ENCODE measurements at places on chromosomes 13 and 19. TPM values are rescaled to one million over a fixed set of nuclear protein-coding genes. Genes with fewer than 3 reads are reported as not detected.
A peak's percentile ranks its signal among the peaks of the same experiment; 100 is the strongest.

GRCh38 chr13:54347531-54347930 is 1318.9 kb downstream of the OLFM4 start:
- no peak for DNase-seq

ZSCAN4 gene
- polyA plus RNA-seq, result 0.08 TPM

DNA sequence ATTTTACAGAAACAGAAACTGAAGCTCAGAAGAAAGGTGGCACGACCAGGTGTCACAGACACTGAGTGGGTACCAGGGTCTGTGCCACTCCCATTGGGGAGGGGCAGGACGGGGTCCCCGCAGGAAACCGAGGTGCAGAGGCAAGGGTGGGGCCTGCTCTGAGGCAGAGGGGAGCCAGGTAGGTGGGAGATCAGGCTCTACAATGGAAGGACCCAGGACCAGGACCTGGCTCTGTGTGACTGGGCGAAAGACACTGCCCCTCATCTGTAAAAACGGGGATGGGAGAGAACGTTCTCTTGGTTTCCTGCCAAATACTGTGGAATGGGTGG is 2.8 kb downstream of the PTGIR start:
- no peak for DNase-seq

GRCh38 chr19:55418185-55418584 is 10.6 kb upstream of the UBE2S start:
- peak; percentile 75 for DNase-seq

- no peak for DNase-seq
Observed at GRCh38 chr19:56333506-56333905, 18.9 kb upstream of the ZSCAN5A start.

FCAR gene
- 0.68 TPM for polyA plus RNA-seq

EHD2 gene
- polyA plus RNA-seq, result 41.6 TPM

TDRD12 gene
- 1.7 TPM for polyA plus RNA-seq

DNA sequence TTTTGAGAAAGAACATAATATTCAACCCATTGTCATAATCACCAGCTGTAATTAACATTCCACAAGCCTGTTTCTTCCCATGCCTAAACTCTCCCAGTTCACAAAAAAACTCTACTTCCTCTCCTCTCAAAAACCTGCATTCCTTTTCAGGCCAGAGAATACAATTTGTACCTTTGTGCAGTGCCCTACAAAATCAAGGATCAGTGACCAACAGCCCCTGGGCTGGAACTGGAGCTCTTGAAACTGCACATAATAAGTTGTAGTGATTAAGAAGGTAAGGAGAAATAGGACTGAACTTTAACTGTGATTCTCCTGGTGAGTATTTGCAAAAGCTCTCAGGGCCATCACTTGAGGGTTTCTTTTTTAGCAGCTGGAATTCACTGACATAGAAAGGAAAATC is 472.7 kb downstream of the RFC3 start:
- no peak for DNase-seq

DNA sequence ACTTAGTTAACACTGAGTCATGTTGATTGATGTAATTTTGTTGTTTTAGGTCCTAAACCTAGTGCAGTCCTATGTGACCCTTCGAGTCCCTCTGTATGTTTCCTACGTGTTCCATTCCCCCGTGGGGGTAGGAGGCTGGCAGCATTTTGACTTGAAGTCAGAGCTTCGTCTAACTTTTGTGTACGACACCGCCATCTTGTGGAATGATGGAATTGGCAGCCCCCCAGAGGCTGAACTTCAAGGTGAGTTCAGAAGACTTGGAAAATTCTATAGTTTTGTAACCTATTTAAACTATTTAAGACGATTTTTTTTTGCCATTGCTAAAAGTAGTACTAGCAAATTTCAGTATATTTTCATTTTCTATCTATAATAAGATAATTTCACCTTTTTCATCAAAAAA is 117.9 kb downstream of the STOML3 start:
- DNase-seq, result peak; percentile 37

DNA sequence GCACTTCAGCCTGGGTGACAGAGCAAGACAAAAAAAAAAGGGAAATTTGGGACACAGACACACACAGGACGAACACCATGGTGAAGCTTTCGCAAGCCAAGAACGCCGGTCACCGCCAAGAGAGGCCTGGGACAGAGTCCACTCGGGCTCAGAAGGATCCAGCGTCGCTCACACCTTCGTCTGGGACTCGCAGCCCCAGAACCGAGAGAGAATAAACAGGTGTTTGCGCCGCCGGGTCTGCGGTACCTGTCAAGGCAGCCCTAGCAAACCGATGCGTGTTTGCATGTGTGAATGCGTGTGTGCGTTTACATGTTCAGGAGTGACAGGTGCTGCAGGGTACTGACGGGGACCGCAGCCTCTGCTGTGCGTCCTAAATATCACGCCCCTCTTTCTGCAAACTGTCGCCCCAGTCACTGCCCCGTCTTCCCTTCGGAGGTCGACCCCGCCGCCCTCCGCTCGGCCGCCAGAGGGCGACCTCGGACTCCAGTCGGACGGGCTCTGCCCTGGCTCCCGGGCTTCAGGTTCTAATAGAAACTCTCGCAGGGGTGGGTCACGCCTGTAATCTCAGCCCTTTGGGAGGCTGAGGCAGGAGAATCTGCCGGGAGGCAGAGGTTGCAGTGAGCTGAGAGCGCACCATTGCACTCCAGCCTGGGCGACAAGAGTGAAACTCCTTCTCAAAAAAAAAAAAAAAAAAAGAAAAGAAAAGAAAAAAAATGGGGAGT is 11.8 kb upstream of the CSNK1G2 start:
- DNase-seq, result no peak

DNA sequence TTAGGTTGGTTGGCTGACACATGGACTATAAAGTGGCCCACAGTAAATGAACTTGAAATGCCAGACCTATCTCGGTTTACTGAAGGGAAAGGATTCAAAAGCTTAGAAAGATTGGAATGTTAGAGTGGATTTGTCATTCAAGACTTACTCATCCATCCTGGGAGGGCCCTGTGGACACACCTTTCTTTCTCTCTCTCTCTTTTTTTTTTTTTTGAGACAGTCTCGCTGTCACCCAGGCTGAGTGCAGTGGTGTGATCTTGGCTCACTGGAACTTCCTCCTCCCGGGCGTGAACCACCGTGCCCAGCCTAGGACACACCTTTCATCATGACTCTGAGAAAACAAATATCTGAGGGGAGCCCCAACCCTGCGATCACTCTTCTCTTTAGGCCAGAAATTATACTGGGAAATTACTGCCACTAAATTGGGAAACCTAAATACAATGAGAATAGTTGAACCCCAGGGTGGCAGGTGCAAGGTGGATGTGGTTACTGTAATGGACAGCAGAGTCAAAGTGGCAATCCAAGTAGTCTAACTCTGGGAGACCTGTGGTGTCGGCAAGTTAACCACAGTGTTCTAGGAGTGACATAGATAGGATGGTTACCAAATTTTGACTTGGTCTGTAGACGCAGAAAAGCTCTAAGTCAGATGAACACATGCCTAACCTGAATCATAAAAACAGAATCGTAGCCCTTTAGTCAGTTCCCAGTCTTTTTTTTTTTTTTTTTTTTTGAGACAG is 47.1 kb upstream of the ZMYM5 start:
- DNase-seq, result no peak

DNA sequence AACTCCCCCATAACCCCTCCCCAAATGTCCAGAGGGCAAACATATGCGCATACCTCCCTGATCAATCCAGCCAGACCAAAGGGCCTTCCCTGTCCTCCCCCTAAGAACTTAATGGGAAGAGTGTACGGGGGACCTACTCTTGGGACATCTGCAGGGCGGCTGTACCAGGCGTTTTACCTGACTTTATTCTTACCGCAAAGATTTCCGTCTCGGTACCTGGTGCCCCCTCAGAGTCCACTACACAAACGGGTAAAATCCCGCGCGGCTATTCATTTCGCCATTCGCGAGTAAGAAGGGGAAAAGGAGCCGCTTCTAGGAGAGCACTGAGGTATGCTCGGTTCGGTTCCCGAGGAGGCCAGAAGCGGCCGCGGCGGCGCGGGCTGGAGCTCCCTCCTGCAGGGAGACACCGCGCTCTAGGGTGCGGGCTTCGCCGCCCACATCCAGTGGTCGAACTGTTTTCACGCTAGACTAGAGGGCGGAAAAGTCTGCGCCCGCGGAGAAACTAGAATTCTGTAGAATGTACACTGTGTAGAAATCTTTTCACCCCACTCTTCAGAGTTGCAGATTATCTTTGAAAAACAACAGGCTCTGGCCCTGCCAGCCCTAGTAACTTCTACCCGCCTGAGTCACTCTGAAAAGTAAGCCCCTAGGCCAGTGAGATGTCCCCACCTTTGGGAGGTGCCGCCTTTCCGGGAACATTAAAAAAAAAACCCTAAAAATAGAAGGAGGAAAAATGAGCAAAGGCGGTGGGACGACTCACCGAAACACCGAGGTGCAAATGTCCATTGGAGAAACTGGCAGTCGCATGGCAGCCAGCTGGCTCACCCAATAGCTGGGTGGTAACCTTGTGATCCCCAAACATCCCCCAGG is 3.8 kb upstream of the TSHZ3 start:
- no peak for DNase-seq

- DNase-seq, result no peak
Observed at GRCh38 chr13:114259374-114259773, 22.0 kb upstream of the UPF3A start.

GRCh38 chr13:27981006-27981708 is 7.3 kb downstream of the URAD start:
- DNase-seq, result no peak

GRCh38 chr19:34128558-34129250 is 43.6 kb upstream of the LSM14A start:
- no peak for DNase-seq

ZNF177 gene
- polyA plus RNA-seq, result 14.0 TPM

TGFBR3L gene
- polyA plus RNA-seq, result 1.1 TPM

- DNase-seq, result no peak
Observed at GRCh38 chr13:108924134-108924533, 294.7 kb downstream of the MYO16 start.

GYS1 gene
- 55.4 TPM for polyA plus RNA-seq

DNA sequence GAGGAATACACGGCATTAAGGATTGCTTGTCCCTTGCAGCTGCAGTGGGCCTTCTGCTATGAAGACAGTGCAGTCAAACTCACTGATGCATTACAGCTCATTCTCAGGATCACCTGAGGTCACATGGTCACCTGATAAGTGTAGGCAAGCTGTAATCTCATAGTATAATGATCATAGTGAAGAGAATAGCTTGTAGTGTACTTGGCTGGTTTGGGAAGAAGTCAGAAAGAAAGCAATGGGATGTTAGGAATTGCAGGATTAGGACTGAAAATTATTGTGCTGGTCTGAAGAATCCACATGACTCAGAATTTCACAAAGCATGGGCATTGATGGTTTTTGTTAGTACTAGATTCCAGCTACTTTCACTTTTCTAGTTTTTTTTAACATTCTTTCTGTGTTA is 76.7 kb downstream of the MBNL2 start:
- DNase-seq, result no peak

ZNF845 gene
- 8.4 TPM for polyA plus RNA-seq

DNA sequence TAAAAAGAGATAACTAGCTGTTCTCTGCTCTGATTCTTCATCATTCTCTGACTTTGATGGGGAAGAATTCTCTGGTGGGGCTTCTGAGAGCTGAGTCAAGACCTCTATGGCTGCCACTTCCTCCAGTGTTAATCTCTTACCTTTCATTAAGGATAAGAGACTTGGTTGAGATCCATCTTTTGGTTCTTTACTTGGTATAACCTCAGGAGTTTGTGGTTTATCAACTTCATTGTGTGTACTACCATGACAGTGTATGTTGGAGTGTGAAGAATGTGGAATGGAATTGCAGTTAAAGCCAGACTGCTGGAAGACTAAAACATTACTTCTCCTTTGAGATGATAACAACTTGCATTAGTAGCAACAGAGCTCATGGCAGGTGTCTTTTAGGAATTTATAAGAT is 222.0 kb downstream of the SLITRK5 start:
- DNase-seq, result no peak

- no peak for DNase-seq
Observed at GRCh38 chr13:25587326-25587980, 215.7 kb downstream of the ATP8A2 start.

GRCh38 chr19:17778251-17778967 is 16.5 kb upstream of the B3GNT3 start:
- DNase-seq, result no peak

GRCh38 chr19:41927497-41928192 is 604 bp downstream of the ERFL start:
- DNase-seq, result no peak

RPL13A gene
- polyA plus RNA-seq, result 2,915 TPM

APC2 gene
- polyA plus RNA-seq, result 1.5 TPM

- no peak for DNase-seq
Observed at GRCh38 chr13:49533591-49534269, 38.0 kb downstream of the PHF11 start.

DNA sequence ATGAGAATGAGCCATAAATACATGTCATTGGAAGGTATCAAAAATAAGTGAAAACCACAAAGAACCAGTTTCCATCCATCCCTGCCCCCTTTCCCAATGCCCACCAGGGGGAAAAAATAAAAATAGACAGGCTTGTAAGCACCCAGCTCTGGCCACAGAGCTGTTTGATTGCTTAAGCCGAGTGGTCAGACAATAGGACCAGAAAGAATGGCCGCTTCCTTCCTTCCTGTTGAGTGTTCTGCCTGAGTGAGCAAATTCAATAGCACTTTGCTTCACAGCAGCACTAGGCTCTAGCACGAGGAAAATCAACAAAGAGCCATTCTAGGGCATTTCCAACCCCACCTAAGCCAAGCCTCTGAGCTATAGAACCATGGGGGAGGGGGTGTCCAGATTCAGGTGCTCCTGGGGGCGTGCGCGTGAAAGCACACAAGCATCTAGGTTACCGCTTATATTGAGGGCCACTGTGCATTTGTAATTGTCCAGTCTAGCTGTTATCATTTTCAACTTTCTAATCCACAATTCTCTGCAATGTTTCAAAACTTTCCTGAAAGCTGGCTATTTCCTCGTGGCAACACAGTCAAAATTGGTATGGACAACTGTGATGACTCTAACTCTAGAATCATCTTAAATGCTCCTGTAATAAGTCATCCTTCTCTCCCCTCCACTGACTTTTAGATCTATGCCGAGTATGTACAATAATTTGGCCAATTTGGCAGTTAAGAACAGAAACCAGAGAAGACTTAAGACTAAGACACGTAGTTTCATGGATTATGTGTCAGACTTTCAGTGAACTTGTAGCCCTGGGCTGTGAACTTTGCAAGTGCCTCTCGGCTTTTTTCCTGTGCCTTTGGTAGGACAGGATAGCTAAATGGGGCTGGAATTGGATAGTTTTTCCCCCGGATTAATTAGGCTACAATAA is 64.3 kb downstream of the SPRY2 start:
- peak; percentile 37 for DNase-seq

STARD13 gene
- polyA plus RNA-seq, result 33.0 TPM

KIR2DL3 gene
- polyA plus RNA-seq, result not detected

- DNase-seq, result no peak
Observed at GRCh38 chr13:72651144-72651543, 76.3 kb downstream of the MZT1 start.

DNA sequence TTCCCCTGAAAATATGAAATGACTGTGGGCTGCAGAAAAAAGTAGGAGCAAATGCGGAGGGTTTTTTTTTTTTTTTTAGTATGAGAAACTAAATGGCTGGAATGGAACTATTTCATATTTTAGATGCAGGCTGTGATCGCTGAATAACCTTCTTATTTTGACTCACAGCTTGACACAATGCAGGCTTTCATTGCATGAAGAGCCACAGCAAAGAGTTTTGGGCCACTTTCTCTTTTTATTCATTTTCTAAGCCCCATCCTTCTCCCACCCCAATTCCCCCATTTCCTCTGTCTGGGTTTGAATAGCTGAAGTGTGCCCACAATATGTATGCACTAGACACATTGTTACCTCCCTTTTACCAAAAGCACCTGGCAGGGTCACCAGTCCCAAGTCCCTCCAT is 125.9 kb downstream of the COG6 start:
- no peak for DNase-seq

ATXN8OS gene
- 0.44 TPM for polyA plus RNA-seq

ZNF773 gene
- polyA plus RNA-seq, result 15.4 TPM

Measured in renal cortex interstitium (tissue), 15 donors.